ENCODE measurements at places on chromosomes 1 and 21.

DNA sequence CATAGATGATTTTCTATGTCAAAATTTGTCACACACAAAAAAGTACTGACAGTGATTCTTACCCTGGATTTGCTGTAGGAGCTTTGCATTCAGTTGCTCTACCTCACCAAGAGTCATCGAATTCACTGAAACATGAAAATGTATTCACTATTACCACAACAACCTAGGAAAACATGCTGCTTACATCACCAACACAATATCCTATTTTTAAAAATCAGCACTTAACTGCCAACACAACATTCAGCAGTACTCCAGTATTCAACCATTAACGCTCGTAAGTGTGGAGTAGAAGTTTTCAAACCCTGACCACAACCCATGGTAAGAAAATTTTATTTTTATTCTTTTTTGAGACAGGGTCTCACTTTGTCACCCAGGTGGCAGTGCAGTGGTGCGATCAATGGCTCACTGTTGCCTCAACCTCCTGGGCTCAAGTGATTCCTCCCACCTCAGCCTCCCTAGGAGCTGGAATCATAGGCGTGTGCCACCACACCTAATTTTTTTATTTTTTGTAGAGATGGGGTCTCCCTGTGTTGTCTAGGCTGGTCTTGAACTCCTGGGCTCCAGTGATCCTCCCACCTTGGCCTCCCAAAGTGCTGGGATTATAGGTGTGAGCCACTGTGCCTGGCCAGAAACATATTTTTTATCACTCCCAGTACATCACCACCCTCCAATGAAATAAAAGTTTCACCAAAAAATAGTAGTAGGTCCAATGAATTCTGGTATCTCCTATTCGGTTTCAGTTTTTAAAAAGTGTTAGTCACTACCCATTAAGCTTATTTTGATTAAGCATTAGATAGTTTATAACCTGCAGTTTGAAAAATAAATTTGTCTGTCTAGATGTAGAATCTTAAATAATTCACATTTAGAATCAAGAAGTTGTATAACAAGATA lies 23.8 kb downstream of the C21orf91 start:
- no peak for DNase-seq

DNA sequence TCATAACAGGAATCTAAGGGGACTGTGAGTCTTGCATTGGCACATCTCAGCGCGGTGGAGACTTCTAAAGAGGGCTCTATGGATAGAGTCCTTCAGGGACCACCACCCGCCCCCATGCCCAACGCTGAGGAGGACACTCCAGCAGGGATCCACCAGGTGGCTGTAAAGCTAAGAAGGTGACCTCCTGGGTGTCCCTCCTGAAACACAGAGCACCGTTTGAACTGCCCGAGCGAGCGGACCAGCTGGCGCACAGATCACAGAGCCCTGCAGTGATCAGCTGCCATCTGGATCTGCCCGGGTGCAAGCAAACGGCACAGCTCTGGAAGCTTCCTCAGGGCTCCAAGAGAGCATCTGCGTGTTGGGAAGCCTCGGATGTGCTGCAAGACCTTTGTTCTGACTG lies 51.3 kb upstream of the LYST start:
- DNase-seq, result no peak

GRCh38 chr1:55214212-55214933 lies 791 bp downstream of the USP24 start:
- no peak for DNase-seq

- DNase-seq, result no peak
Observed at GRCh38 chr1:237316352-237316751, 274.4 kb downstream of the RYR2 start.

- DNase-seq, result no peak
Observed at GRCh38 chr1:93690921-93691789, 9.5 kb upstream of the BCAR3 start.

DNA sequence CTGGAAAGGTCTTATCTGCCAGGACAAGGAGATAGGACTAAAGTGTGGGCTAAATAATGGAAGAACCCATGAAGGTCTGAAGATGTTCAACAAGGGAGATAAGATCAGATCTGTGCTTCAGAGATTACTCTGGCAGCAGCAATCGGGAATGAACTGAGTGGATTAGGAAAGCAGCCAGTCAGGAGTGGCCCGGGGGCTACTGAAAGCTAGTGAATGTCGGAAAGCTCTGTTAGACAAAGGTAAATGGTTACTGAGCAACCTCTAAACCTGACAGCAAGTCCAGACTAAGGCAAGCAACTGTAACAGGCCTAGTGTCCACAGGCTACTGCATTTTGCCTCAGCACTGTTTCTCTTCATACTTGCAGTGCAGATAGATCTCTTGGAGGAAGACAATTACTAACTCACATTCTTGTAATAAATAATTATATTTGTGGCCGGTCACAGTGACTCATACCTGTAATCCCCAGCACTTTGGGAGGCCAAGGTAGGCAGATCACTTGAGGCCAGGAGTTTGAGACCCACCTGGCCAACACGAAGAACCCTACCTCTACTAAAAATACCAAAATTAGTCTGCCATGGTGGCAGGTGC lies 12.5 kb downstream of the IQGAP3 start:
- no peak for DNase-seq

Data from NT2/D1 (cell line).